T-helper 9 cell (primary cell): ENCODE measurements at places on chromosomes 3 and 15.

- no peak for DNase-seq
Measured at GRCh38 chr3:64730681-64731080, 42.9 kb upstream of the ADAMTS9 start.

DNA sequence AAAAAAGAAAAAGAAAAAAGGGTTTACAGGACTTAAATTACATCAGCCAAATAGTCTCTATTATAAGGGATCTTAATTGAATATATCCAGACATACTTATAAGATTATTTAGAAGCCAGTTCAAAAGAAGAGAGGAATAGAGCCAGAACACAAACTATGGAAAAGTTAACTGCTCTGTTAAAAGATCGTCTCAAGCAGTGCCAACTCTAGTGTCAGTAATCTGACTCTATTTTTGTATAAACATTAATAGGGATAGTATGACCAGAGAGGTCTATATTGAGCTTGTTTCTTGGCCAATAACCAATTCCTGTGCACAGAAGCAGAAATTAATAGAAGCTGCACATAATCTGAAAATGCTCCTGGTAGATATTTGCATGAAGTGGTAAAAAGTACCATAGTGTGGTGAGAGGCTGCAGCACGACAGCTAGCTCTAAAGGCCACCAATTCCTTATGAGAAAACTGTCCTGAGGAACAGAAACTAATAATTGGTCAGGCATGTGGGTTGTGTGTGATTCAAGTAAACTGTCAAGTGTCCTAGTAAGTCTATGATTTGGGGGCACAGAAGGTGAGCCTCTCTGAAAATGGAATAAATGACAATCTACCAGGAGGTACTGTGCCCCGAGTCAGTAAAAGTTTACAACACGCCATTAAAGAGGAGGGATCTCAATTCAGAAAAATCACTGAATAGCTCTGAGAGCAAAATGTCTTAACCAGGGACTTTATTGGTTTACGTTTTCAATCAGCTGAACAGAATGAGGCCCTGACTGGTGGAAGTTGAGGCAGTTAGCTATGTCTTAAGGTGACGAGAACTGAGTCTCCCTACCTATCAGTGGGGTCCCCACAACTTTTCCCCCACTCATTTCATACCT is 51.5 kb upstream of the NANOGP8 start:
- DNase-seq: no peak

DNA sequence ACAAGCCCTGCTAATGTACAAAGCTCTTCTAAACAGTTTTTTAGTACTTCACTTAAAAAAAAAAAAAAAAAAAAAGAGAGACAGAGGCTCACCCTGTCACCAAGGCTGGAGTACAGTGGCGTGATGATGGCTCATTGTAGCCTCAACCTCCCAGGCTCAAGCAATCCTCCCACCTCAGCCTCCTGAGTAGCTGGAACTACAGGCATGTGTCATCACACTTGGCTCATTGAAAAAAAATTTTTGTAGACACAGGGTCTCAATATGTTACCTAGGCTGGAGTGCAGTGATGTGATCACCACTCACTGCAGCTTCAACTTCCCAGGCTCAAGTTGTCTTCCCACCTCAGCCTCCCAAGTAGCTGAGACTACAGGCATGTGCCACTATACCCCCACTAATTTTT is 47.6 kb upstream of the HEG1 start:
- DNase-seq: no peak

- no peak for DNase-seq
Measured at GRCh38 chr15:98952381-98952803, 55.2 kb downstream of the PGPEP1L start.

GRCh38 chr3:99925584-99926230 is 108.0 kb downstream of the CMSS1 start:
- DNase-seq: no peak

- no peak for DNase-seq
Measured at GRCh38 chr15:70636540-70637165, 126.7 kb downstream of the UACA start.

DNA sequence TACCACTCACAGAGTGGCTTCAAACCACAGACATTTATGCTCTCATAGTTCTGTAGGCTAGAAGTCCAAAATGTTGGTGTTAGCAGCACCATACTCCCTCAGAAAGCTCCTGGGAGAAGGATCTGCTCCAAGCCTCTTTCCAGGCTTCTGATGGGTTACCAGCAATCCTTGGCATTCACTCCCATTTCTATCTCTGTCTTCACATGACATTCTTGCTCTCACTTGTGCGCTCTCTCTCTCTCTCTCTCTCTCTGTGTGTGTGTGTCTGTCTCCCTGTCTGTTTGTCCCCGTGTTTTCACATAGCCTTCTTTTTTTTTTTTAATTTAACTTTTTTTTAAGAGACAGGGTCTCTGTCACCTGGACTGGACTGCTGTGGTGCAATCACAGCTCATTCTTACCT is 26.3 kb downstream of the CDAN1 start:
- DNase-seq: no peak

GRCh38 chr15:74206801-74207281 is 4.3 kb upstream of the STRA6 start:
- no peak for DNase-seq

GRCh38 chr3:187084126-187084525 is 55.2 kb downstream of the RPL39L start:
- DNase-seq: no peak

DNA sequence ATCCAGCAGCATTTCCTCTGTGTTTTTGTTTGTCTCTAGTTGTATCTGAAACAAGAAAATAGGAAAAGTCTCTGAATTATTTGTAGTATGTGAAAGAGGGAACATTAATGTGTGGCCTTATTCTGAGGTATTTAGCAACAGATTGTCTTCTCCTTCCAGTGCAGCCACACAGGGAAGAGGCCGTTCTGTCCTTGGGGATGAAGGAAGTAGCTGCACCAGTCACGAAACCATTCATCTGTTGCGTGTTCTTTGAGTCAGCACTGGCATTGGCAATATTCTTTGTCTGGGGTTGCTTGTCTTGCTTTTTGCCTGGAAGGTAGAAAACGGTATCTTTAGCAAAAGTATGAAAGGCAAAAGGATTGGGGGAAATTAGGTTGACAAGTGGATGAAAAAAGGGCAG is 91.6 kb downstream of the CDIN1 start:
- DNase-seq: no peak

DNA sequence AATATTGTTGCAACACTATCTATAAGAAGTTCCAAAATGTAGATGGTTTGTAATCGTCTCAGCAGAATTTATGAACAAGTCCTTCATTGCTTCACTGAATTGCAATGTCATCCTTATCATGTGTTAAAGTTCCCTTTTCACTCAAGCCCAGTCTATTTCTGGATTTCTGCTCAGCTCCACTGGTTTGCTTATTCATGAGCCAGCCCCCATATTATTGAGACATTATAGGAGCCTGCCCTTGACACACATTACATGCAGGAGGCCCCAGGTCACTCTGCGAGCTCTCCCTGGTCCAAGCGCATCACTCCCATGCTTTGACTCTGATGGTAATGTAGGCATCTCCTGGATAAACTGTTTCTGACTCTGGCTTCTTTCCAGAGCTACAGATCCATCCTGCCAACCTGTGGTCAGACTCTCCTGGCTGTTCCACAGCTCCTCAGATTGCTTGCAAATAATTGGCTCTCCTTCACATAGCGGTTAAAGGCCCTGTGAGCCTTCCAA is 56.9 kb downstream of the ABTB1 start:
- DNase-seq: no peak

GRCh38 chr3:114450008-114450596 is 156.3 kb downstream of the TIGIT start:
- DNase-seq: no peak

DNA sequence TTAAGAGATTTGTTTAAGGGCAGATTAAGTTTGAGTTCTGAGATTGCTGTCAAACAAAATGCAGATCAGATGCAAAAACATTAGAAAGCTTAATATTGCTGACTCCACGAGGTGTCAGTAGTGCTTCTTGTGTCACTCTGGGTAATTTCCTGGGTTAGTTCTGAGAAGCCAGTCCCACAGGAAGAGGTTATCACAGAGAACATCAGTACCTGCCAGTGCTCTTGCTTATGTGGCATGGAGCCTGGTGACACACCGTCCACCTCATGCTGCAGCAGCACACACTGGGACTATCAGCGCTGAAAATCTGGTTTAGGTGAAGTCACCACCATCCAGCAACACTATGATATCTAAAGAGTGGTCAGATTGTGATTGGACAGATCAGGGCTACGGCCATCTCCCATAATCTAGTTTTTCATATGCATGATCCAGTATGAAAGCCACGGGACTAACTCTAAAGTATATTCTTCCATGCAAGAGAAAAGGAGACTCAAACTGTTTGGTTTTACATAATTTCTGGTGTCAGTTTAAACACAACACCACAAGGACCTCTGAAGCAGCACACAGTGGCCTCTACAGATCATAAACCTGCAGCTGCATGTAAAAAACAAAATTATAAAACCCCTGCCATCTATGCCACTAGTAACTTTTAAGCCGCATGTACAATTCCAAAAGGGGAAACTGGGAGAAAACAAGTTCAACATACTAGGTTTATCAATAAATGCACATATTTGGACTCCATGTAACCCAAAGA is 36.1 kb upstream of the MYO5C start:
- DNase-seq: peak; percentile 6

GRCh38 chr3:27467545-27467944 is 16.6 kb downstream of the SLC4A7 start:
- no peak for DNase-seq

DNA sequence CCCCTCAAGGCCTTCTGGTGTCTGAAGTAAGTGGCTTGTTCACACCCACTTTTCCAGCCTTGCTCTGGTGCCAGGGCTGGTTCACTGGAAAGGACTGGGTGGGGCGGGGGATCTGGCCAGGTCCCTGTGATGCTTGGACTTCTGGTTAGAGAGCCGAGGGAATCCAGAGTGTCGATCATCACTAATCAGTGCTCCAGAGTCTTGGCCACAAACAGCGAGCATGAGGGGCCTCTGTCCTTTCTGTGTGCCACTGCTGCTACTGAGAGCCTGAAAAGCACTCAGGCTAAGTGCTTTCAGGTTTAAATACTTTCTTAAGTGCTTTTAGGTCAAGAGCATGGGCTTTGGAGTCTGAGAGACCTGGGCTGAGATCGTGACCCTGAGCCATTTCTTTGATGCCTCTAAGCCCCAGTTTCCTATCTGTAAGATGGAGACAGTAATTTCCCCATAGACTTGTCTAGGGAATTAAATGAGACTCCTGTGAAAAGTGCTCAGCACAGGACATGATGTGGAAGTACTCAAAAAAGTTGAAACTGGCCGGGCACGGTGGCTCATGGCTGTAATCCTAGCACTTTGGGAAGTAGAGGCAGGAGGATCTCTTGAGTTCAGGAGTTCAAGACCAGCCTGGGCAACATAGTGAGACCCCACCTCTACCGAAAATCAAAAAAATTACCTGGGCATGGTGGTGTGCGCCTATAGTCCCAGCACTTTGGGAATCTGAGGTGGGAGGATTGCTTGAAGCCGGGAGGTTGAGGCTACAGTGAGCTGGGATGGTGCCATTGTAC is 53.8 kb upstream of the SEC22A start:
- no peak for DNase-seq

DNA sequence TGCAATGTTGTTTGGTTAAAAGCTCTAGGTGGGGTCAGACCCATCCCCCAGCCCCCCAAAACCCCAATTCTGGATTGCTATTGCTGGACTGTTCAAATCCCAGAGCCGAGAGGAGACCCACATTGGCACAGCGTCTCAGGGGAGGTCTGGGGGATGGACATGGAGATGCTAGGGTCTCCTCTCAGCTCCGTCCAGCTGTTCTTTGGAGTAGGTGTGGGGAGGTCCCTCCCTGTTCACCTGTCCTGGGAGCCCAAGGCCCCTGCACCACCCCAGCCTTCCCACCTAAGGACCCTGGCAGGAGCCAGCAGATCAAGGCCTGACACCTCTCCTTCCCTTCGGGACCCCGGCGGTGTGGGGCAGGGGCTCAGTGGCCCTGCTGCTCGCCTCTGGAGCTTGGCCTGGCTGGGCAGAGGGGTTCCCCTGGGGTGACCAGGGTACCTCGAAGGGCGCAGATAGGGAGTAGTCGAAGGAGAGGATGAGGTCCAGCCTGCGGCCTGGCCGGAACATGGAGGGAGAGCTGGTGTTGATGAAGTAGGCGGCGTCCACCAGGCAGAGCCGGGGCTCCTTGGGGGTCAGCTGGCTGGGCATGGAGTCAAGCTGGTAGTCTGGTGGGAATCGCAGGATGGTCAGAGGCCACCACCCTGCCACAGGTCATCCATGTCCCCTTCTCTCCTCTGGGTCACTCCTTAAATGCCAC is 23.9 kb downstream of the PLA2G4D start:
- no peak for DNase-seq

DNA sequence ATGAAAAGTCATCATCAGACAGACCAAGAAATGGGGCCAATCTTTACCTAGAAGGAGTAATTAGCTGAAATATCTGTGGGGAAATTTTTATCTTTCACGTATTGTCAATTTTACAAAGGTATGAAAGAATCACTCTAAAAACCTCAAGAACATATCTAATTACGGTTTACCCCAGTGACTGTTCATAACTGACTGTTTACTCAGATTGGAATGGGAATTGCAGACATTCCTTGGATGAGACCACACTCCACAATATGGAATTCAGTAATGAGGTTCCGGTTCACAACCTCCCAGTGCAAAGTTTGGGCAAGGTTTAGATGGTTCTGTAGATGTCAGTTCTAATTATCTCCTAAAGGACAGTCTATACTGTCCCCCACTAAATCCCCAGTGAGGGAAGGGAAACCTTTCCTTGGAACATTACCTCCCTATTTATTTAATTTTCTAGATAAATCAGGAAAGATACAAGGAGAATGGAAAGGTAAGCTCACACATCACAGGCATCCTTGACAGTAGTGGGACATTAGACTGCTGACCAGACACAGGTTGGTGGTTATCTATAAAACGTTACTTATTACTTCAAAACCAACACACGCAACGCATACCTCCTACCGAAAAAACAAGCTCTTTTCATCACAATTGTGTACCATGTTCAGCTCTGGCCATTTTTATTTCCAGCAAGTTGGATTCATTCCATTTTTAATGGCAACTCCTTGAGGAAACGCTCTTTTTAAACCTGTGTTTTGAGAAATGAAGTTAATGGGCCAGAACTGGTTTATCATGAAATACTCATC is 129.9 kb downstream of the RORA start:
- DNase-seq: no peak
